ENCODE measurements at places on chromosomes 2 and 18.

- DNase-seq = no peak
Observed at GRCh38 chr2:214593727-214594126, 182.9 kb downstream of the VWC2L start.

DNA sequence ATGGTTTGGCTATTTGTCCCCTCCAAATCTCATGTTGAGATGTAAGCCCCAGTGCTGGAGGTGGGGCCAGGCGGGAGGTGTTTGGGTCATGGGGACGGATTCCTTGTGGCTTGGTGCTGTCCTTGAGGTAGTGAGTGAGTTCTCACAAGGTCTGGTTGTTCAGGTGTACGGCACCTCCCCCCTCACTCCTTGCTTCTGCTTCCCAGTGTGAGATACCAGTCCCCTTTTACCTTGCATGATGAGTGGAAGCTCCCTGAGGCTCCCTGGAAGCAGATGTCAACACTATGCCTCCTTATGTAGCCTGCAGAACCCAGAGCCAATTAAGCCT lies 232.6 kb downstream of the LDLRAD4 start:
- no peak for DNase-seq

- no peak for DNase-seq
Observed at GRCh38 chr2:109674894-109675534, 60.9 kb downstream of the SOWAHC start.

GRCh38 chr2:29293830-29294438 lies 178.7 kb downstream of the CLIP4 start:
- no peak for DNase-seq

GRCh38 chr2:107817378-107817777 lies 9.3 kb upstream of the RGPD4 start:
- DNase-seq = no peak

- no peak for DNase-seq
Observed at GRCh38 chr2:20930928-20931327, 108.0 kb upstream of the LDAH start.

DNA sequence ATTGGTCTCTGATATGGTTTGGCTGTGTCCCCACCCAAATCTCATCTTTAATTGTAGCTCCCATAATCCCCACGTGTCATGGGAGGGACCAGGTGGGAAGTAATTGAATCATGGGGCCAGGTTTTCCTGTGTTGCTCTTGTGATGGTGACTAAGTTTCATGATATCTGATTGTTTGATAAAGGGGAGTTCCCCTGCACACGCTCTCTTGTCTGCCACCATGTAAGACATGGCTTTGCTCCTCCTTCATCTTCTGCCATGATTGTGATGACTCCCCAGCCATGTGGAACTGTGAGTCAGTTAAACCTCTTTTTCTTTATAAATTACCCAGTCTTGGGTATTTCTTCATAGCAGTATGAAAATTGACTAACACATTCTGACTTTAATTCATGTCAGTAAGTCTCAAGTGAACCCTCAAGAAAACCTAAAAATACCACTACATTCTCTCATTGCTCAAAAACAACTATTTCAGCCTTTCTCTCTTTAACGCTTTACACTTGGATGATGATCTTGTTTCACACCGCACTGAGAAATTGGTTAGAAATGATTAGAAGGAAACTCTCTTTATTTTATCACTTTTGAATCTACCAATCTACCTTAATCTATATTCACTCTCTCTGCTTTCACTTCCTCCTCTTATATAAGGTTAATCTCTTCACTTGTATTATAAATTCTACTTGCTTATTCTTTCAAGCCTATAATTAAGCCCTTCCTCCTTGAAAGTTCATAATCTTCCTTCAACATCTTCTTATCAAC lies 110.1 kb downstream of the GALR1 start:
- no peak for DNase-seq

DNA sequence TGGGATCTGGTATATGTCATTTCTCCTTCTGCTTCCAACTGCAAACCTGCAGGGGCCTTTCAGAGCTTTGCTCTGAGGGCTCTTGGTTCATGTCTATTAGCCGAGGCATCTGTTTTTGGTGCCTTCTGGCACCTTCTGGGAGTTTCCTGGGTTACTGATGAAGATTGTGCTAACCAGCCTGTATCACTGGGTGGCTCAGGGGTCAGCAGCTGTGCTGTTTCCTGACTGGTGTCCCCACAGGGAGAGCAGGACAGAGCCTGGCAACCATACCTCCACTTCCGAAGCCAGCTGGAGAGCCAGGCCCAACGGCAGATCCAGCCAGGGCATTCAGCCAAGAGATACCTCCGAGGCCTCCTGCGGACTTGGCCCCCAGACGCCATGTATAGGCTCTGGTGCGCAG lies 17.5 kb downstream of the KIAA2012 start:
- DNase-seq = no peak

- no peak for DNase-seq
Observed at GRCh38 chr2:20303966-20304365, 46.7 kb downstream of the PUM2 start.

DNA sequence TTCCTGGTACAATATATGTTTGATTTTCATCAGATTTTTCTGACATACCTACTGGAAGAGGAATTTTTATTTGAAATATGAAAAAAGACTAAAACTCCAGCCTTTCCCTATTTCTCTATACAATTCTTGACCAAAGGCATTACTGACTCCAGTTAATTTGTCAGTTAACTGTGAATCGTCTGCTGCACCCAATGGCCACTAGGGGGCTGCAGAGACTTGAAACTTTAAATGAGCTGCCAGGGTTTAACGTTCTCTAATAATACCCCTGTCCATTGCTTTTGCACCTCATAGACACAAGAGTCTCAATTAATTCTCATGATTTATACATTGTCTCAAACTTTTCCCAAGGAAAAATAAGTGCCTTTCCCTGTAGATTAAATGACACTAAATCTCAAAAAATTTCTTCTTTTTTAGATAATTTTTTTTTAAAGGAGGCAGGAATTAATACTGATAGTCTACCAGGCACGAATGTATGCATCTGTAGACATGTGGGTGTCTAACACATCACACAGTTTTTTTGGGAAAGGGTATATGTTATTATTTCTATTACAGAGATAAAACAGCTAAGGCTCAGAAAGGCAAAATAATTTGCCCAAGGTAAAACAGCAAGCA lies 1.8 kb upstream of the ALK start:
- DNase-seq = peak; percentile 24

- DNase-seq = no peak
Observed at GRCh38 chr2:218023636-218024035, 20.8 kb upstream of the TNS1 start.

GRCh38 chr2:161020437-161020836 lies 139.8 kb upstream of the TANK start:
- no peak for DNase-seq

DNA sequence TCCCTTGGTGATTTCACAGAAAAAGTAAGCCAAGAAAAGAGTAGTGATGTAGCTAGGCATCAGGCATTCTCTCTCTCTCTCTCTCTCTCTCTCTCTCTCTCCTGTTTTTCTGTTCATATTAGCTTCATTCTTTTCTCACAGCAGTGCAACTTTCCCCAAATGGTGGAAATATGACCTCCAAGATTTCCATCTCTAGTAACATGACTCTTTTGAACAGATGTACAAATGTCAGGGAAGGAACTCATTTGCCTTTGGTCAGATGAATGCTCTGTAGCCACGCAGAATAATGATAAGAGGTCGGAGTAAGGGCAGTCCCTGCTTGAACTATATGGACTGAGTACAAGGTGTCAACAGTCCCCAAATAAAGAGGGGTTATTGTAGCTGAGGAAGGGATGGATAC lies 316.2 kb downstream of the GALNT13 start:
- no peak for DNase-seq

DNA sequence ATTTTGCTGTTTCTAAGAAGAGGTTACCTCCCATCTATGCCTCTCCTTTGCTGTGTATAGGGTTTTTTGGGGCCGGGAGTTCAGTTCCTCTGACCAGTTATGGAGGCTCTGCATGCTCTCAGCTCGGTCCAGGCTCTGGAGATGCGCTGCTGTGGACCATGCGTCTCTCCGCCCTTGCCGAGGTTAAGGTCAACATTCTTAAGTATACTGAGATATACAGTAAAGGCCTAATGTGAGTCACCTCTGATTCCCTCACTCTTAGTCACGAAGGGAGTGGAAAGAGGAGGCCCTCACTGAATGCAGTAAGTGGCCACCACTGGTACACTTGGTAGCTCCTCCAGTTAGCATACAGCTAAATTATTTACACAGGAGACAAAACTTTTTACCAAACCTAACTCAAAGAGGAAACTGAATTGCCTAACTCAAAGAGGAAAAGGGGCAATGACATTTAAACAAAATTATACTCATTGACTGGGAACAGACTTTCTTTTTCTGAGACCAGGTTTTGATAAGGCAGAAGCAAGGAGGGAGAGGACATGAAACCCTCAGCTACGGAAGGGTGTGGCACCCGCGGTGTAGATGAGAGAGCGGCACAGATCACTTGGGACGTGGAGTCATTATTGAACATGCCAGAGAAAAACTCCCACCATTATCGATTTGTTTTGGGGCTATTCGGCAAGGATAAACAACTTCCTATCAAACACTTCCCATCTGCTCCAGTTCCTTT lies 98.7 kb downstream of the COPS8 start:
- no peak for DNase-seq

GRCh38 chr2:6872394-6872793 lies 5.2 kb upstream of the RSAD2 start:
- DNase-seq = no peak

- no peak for DNase-seq
Observed at GRCh38 chr2:172106108-172106961, 3.6 kb upstream of the DLX2 start.

- no peak for DNase-seq
Observed at GRCh38 chr2:95012881-95013550, 12.5 kb upstream of the MAL start.

GRCh38 chr2:218022131-218022850 lies 19.5 kb upstream of the TNS1 start:
- DNase-seq = no peak

DNA sequence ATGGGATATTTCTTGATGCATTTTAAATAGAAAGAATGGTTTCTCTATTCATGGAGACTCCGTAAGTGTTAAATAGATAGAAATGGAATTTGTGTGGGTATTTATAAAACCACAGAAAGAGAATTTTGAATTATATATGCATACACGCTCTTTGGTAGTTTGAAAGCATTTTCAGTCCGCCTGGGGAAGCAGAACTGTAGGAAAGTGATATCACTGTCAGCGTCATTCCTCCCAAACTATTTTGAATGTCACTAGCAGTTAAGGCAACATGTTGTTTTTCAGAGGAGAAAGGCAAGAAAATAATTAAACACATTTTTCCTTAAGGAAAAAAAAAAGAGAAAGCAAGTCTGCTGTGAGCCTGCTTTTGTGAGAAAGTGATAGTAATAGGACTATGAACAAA lies 8.7 kb upstream of the ERMN start:
- DNase-seq = no peak

DNA sequence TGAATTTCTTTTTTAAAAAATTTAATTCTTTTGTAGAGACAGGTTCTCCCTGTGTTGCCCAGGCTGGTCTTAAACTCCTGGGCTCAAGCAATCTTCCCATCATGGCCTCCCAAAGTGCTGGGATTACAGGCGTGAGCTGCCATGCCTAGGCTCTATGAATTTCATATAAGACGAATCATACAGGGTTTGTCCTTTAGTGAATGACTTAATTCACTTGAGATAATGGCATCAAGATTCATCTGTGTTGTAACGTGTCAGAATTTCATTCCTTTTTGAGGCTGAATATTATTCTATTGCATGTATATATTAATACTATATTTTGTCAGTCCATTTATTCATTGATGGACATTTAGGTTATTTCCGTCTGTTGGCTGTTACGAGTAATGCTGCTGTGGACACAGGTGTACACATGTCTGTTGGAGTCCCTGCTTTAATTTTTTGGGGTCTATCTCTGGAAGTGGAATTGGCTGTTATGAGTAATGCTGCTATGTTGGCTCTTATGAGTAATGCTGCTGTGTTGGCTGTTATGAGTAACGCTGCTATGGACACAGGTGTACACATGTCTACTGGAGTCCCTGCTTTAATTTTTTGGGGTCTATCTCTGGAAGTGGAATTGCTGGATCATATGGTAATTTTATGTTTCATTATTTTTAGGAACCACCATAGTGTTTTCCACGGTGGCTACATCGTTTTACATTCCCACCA lies 210.6 kb downstream of the CAMKMT start:
- no peak for DNase-seq

- no peak for DNase-seq
Observed at GRCh38 chr2:53407363-53408080, 360.1 kb upstream of the CHAC2 start.

DNA sequence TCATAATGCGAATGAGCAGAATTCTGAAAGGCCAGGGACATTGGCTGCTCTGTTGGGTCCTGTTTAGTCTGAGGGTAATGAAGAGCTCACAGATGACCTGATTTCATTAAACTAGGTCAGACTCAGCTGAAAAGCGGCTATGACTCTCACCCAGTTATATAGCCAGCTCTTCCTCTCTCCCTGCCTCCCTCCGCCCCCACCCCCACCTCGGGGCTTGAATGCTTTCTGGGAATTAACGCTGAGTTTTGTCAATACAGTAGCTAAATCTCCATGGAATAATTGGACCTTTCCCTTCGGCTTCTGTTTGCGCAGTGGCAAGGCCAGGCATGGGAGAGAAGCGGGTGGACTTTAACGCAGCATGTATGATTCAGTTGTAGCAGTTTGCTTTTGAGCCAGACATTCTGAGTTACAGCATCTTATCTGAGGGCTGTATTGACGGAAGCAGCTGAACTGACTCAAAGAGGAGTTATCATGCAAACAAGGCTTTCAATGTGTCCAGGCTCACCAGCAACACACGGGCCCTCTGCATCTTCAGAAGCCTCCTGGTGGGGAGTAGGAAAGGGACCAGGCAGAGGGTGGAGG lies 110.6 kb downstream of the MYCN start:
- no peak for DNase-seq

GRCh38 chr2:176525086-176525485 lies 255.8 kb downstream of the MTX2 start:
- no peak for DNase-seq

DNA sequence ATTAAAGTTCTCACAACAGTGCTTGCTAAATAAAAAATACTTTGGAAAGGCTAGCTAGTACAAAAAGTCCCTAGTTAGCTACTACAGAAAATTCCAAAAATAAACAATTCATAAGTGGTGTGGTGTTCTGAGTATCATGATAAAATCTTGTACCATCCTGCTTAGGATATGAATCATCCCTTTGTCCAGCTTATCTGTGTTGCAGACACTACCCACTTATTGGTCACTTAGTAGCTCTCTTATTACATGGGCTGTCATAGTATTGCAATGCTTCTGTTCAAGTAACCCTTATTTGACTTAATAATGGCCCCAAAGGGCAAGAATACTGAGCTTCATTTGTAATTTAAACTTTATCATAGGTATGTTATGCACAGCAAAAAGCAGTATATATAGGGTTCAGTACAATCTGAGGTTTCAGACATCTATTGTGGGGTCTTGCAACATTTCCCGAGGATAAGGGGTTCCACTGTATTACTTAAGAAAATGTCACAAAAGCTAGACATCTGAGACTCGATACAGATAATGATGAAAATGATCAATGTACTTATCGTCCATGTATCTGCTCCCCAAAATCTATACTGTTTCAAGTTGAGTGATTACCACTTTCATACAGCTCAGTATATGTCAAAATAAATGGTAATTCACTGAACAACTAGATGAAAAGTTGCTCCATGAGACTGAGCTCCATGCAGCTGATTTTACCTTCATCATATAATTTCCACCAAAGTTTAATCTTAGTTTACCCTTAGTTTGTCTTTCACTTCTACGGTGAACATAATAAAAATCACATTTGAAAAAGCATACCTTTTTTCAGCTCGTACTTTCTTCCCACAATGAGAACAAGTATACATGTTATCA lies 93.8 kb downstream of the C2orf74 start:
- DNase-seq = no peak

All from C1 segment of cervical spinal cord (tissue), 14 donors.